Kidney capillary endothelial cell (primary cell): ENCODE measurements at places on chromosomes 3 and 15.

DNA sequence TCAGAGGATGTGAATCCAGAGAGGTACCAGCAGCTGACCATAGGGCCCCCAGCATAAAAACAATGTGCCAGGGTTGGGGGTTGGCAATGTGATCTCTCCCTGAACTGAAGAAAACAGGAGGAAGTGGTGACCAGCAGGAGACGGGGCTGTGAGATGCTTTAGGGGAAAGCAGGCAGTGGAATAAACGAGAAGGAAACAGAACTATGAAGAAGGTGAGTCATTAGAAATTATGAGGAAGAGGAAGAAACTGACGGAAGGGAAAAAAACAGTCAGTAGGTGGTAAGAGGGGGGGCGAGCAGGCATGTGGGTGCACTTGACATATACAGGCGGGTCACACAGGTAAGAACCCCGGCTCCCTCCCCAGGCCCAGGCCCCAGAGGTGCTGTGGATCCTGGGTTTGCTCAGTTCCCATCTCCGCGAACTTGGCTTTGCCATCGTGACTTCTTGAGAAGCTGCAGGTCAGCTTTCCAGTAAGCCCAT lies 42.2 kb upstream of the B3GNT5 start:
- DNase-seq: peak; percentile 69

DNA sequence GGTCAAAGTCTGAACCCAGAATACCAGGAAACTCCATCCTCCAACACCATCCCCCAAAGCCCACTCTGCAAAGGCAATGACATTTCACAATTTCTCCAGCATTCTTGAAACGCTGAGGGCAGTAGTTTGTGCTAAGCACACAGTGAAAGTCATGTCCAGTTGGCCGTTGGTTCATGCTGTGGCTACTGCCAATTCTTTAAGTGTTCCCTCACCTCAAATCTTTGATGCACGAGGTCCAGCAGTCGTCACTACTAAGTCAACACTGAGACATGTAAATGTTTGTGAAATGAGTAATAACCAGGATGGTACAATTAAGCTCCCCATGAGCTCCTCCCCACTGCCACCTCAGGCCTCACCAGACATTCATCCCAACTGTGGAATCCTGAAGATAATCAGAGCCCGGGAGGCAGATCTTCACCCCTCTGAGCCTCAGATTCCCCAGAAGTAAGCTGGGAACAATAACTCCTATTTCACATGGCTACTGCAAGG lies 7.0 kb downstream of the SUCLG2 start:
- peak; percentile 59 for DNase-seq

DNA sequence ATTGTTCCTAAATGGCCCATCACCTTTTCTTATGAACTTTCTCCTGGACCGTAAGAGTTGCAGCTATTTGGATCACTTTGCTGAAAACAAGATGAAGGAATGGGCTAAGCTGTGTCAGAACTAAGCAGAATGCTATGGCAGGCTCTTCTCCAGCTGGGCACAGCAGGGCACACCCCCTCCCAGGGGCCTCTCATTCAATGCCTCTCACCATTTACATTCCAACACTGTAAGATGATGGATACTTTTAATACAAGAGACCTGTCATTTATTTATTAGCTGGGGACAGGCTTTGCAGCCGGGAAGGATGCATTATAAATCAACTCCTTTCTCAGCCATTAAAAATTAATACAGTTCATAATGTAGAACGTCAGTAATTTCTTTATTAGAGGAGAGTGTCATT lies 240.1 kb downstream of the NTRK3 start:
- DNase-seq: no peak

DNA sequence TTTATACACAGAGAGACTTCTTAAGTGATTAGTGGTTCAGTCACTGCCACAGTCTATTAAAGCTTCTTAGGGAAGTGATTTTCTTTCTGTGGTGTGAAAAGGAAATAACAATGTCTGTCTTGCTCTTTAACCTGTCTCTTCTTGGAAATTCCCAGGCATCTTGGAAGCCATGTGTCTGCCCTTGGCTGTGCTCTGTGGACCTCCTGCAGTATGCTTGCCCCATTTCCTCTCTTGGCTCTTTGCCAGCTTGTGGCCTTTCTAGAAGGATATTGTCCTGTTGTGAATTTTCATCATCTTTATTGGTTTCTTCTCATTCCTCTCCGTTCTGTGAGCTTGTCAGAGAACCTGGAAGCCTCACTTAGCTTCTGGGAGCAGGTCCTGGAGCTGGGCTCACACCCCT lies 338.4 kb upstream of the C2CD4B start:
- peak; percentile 10 for DNase-seq

GRCh38 chr15:89820666-89821611 lies 6.3 kb upstream of the ANPEP start:
- peak; percentile 90 for DNase-seq

DNA sequence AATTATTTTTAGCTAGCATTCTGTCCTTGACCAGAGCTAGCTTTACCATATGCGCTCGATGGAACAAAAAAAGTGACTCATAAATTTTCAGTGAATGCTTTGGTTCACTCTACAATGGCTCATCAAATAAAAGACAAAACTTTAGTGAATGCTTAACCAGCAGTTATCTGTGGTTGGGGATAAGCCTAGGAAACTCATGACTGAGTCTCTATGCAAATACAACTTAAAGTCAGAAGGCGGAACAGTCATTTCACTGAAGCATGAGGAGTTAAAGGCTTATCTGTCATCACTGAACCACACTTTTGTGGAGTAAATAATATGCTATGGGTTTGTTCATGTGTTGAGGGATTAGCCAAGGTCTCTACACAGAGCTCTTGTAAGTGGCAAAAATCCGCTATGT lies 308.4 kb downstream of the SQOR start:
- no peak for DNase-seq
